Upper lobe of right lung (tissue), 1 donor: ENCODE measurements at places on chromosomes 1 and 21. TPM values are rescaled to one million over a fixed set of nuclear protein-coding genes. Genes with fewer than 3 reads are reported as not detected.

Gene RNU1-3
- total RNA-seq = 6,622 TPM

Gene OPRD1
- total RNA-seq = not detected

Gene EFNA1
- total RNA-seq = 178 TPM

Gene B3GALT2
- total RNA-seq = 6.8 TPM

DNA sequence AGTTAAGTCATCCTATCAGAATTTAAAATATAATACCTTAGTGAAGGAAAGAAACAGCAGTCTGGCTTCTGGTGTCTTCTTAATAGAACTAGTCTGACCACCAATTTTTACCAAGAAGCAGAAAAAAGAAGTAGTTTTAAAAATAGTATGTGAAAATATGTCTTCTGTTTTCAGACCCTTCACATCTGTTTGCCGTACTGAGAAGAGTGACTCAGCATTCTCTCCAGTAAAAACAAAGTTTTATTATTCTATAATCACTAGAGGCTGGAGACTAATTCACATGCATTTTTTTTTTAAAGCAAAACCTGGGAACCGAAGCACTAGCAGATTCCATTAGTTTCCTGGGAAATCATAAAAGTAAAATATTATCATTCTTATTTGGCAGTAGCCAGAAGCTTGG, 163.8 kb downstream of the COL24A1 start:
- H3K4me3 ChIP-seq = no peak overlapping the region
- H3K27ac ChIP-seq = no peak overlapping the region
- no peak for DNase-seq
- no peaks in the 10 kb centered on the region for H3K4me1 ChIP-seq
- H3K36me3 ChIP-seq = no peaks in the 10 kb centered on the region
